ENCODE measurements at places on chromosomes 3 and 15.
A peak's percentile ranks its signal among the peaks of the same experiment; 100 is the strongest.

DNA sequence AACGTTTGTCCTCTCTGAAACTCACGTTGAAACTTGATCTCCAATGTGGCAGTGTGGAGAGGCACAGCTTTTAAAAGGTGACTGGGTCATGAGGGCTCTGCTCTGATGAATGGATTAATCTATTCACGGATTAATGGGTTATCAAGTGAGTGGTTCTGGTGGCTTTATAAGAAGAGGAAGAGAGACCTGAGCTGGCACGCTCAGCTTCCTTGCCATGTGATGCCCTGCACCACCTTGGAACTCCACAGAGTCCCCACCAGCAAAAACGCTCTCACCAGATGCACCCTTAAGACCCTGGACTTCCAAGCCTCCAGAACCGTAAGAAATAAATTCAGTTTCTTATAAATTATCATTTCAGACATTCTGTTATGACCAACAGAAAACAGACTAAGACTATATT is 2.6 kb downstream of the PPP1R2 start:
- no peak for DNase-seq

- no peak for DNase-seq
Observed at GRCh38 chr15:97174886-97175540, 785.5 kb upstream of the ARRDC4 start.

DNA sequence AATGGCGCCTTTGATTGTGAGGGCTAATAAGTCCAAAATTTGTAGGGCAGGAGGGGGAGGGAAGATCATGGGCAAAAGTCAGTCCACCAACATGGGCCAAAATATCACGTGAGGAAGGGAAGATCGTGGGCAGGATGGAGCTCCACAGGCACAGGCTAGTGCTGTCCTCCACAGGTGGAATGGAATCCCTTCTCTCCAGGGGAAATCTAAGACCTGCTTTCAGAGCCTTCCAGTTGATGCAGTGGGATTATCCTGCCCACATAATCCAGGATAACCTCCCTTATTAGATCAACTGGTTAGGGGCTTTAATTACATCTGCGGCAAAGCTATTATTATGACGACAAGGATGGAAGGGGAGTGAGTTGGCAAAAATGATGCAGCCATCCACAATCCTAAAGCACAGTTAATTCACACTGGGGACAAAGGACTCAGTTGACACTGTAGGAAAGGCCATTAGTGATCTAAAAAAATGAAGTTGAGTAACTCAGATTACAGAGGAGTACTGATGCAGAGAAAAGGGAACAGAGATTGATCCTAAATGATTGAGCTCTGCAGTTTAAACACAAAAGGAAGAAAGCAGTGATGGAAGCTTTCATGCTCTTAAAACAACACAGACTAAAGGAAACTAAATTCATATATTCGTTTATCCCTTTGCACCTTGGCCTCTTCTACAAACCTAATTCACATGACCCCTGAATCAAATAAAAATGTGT is 159.8 kb downstream of the AKAP13 start:
- no peak for DNase-seq

GRCh38 chr3:4656059-4656458 is 162.9 kb downstream of the ITPR1 start:
- no peak for DNase-seq

- no peak for DNase-seq
Observed at GRCh38 chr3:128780101-128780837, 54.3 kb downstream of the RAB7A start.

- DNase-seq, result peak; percentile 23
Observed at GRCh38 chr3:192130534-192131132, 596.7 kb downstream of the FGF12 start.

- DNase-seq, result no peak
Observed at GRCh38 chr15:98859149-98859548, 148.4 kb downstream of the PGPEP1L start.

- DNase-seq, result no peak
Observed at GRCh38 chr15:58795825-58796224, 24.7 kb downstream of the MINDY2 start.

DNA sequence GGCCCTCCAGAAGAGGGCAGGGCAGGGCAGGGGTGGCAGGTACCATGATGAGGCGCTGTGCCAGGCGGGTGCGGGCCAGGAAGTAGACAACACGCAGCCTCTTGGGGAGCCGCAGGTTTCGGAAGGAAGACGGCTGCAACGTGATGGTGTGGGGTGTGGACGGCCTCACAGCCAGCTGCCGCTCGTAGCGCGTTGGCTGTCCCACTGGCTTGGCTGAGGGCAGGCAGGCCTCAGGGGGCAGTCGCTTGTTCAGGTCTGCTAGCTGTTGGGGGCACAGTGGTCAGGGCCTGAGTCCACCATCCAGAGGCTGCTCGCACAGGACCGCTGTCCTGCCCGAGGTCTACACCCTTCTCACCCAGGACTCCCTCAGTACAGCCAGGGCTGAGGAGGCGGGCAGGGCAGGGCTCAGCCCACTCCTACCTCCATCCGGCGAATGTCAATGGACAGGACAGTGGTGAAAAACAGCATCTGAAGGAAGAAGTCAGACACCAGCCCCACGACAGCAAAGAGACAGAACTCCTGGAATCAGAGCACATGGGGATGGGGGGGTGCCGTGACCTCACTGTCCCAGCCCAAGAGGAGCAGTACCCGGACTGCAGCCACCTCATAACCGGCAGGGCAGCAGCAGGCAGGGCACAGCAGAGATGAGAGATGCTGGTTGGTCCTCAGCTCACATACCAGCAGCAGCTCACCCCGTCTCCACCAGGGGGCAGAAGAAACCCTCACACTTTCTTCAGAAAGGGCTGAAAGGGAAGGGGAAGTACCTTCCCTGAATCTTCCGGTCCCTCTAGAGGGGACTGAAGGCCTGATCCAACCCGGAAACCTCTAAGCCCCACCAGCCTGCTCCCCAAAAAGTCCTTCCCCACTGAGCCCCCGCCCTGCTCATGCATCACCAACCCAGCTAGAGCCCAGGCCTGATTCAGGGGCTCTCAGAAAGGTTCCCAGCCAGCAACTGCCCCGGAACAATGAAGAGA is 40.0 kb downstream of the PTPN23 start:
- DNase-seq, result peak; percentile 94

DNA sequence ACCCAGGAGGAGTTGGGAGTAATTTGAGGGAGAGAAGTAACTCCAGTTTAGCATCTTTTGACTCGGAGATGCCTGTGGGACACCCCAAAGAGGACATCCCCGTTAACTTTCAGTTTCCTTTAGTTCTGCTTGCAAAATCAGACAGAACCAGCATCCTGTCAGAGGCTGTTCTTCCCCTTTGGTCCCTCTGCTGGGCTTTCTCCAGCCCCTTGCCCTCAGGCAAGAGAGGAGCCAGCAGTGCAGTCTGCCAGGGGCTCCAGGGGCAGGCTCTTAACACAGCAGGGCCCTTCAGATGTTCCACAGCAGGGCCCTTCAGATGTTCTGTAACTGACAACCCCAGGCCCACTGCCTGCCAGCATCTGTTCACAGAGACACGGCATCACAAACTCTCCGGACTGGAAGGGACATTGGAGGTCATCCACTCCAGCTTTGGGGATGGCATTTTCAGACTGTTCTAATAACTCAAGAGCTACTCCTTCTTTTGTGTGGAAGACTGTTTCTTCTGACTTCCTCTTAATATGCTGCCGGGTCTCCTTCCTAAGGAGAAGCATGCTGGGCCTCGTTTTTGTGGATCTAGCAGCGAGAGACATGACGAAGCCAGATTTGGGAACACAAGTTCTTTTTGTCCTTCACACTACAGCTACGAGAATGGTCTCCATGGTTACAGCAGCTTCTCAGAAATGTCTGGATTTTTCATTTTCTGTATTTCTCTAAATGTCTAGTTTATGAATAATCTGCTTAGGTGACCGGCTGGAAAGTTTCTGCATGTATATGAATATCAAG is 51.9 kb downstream of the KY start:
- no peak for DNase-seq

GRCh38 chr3:137770835-137771399 is 6.8 kb downstream of the SOX14 start:
- peak; percentile 13 for DNase-seq

DNA sequence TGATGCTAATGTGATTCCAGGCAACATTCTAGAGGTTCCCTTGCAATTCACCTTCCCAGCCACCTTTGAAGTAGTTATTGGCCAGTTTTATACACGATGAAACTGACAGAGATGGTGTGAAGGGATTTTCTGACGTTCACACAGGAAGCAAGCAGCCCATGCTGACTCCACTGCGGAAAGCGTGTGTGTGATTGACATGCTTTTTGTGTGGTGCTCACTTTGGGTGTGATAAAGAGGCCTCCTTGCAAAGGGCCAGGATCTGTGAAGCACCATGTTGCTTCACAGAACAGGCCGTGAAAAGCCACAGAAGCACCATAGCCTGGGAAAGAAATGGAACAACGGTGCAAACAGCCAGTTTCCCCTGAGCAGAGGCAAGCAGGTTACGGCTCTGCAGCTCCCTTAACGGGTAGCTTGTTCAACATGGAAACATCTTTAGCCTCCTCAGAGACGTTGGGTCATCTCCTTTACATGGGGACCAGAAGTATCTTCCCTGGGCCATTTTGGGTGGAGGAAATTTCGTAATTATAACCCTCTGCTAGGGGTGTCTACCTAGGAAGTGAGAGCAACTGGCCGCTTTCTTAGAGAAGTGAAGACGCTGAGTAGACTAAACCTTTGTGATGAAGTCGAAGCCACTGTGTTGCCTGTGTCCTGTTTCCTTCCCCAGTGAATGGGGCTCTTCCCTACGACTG is 108.5 kb downstream of the APBA2 start:
- no peak for DNase-seq

GRCh38 chr15:41870689-41871081 is 23.2 kb downstream of the SPTBN5 start:
- no peak for DNase-seq

GRCh38 chr3:156620901-156621300 is 53.5 kb upstream of the TIPARP start:
- no peak for DNase-seq

GRCh38 chr3:141201122-141201521 is 30.5 kb upstream of the PXYLP1 start:
- no peak for DNase-seq

- no peak for DNase-seq
Observed at GRCh38 chr3:107816107-107816506, 274.7 kb downstream of the CD47 start.

DNA sequence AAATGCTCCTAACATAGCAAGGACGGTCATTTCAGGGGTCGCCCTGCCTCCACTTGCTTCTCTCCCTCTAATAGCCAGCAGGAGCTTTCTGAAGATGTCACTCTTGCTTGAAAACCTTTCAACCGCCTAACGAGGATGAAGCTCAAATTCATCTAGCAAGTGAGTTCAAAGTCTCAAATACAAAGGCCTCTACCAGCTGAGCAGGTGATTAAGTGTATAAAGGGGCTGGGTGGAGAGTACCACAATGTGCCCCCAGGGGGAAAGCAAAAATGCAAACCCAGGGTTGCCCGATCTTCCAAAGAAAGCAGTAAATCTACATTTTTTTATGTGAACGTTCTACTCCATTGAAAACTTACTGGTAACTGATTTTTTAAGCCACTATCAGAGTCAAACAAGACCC is 50.4 kb upstream of the GRIP2 start:
- DNase-seq, result no peak

GRCh38 chr3:101223016-101223415 is 97.4 kb downstream of the IMPG2 start:
- no peak for DNase-seq

DNA sequence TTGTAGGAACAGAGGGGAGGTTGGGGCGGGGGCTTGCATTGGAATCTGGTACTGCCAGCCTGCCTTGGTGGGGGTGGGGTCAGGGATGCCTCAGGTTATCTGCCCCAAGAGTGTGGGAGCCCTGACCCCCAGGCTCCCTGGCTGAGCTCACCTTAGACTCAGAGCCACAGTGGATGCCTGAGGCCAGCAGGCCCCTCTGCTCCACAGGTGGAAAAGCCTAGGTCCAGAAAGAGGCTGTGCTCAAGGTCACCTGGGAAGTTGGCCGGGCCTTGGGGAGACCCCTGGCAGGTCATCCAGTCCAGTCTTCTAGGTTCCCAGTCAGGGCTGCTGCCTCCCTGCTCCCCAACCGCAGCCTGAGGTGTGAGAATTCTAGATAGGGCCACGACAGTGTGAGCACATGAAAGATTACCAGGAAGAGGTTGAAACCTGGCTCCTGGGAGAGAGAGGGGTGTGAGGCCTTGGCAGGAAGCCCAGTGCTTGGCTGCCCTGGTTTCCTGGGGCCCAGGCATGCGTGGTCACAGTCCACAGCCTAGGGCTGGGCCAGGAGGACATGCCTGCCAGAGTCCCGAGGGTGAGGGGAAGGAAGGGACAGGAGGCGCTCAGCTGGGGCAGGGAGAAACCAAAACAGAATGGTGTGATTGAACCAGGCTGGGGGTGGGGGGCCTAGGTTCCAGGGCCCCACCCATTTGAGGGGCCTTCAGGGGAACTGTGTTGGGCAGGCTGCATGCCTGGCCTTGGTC is 4.9 kb downstream of the HDAC11 start:
- DNase-seq, result no peak

DNA sequence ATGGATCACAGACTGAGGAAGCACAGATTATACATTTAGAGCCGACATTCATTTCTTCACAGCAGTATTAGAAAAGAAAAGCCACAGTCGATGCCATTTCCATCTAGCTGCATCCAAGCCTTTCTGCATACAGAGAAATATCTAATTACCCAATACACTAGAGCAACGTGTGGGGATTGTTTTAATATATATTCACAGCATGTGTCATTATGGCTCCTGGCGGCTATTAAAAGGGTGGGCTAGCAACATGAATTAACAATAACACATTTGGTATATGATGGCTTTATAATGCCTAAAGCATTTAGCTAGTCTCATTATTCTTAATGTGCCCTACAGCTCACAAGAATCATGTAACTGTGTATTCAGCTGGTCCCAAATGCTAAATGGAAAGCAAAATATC is 1030.5 kb downstream of the FHIT start:
- DNase-seq, result no peak

- no peak for DNase-seq
Observed at GRCh38 chr3:170226426-170226960, 4.3 kb downstream of the PRKCI start.

DNA sequence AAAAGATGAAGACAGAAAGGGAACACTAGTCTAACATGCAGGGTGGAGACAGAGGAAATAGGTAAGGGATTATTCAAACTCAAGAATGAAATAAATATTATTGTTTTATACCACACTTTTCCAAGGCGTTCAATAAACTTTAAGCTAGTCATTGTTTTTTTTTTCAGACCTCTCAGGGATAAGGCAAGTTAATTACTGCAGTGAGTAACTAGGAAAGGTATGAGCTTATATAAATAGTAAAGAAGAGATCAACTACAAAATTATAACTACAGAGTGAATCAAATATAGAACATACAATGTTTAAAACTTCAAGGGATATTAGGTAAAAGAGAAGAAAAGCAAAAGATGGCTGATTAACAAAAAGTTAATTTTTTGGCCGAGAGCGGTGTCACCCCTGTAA is 31.5 kb upstream of the XXYLT1 start:
- DNase-seq, result no peak
